Esophagus muscularis mucosa (tissue), 4 donors: ENCODE measurements at places on chromosomes 13 and 19. TPM values are rescaled to one million over a fixed set of nuclear protein-coding genes. Genes with fewer than 3 reads are reported as not detected.

GRCh38 chr13:85314686-85315085 is 484.5 kb downstream of the SLITRK6 start:
- no peak for DNase-seq

The ERICH6B gene
- not detected for total RNA-seq

- DNase-seq: no peak
Observed at GRCh38 chr13:79450110-79450509, 30.8 kb upstream of the NDFIP2 start.

DNA sequence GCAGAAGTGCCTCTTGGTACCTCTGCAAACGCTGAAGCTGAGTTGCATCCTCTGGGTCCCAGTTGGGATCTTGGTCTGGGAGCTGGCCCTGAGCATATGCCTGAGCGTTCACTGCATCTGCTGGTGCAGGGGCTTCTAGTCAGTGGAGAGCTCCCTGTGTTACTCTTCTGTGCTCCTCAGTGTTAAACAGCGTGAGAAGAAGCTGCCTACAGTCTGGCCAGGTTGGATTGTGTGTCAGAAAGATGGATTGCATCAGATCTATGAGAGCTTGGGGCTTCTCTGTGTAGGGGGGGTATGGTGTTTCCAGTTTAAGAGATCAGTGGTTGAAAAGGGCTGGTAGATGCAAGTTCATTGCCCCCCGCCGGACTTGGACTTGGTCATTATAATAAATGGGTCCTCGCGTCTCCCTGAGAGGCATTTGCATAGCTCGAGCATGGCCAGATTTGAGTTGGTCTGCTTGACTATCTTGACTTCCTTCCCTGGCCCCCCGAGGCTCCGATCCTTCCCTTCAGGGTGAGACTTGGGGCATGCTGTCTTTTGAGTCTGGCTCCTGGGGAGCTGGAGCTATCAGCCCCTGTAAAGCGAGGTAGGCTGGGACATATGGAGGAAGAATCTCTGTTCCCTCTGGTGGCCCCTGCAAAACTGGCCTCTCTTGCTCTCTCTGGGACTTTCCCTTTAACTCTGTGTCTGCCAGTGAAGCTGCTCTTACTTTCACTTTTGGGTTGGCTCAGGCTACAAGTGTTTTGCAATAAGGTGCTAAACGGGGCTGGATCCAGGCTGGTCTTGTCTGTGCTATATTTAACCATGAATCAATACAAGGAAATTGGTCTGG is 52.9 kb downstream of the OR10H4 start:
- peak; percentile 90 for DNase-seq

DNA sequence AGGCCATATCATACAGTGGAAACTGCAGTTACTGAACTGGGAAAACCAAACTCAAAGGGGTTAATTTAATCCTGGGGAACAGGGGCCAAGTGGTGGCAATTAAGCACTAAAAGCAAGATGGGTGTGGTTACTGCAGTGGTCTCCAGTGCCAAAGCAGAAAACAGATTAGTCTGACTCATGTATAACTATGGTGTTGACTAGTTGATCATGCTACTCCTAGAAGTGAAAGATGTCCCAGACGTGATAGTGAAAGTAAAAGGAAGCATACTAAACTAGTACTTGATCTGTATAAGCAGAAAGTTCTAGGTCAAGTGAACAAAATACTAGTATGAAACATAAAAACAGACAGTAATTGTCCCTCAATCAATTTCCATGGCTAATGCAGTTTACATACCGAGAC is 360.0 kb upstream of the SLITRK5 start:
- no peak for DNase-seq

GRCh38 chr19:21109116-21109515 is 27.1 kb downstream of the ZNF714 start:
- no peak for DNase-seq

The ZNF546 gene
- total RNA-seq: 3.6 TPM

GRCh38 chr19:16938211-16938610 is 49.4 kb downstream of the F2RL3 start:
- DNase-seq: no peak

- no peak for DNase-seq
Observed at GRCh38 chr19:50008532-50008931, 16.6 kb downstream of the VRK3 start.

DNA sequence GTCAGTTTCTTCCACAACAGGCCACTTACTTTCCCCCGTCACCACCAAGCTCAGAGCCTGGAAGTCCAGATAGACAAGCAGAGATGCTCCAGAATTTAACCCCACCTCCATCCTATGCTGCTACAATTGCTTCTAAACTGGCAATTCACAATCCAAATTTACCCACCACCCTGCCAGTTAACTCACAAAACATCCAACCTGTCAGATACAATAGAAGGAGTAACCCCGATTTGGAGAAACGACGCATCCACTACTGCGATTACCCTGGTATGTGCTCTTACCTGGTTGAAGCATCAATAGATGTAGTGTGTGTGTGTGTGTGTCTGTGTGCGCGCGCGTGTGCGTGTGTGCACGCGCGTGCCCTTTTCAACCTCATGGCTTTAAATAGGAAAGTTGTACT is 3.7 kb downstream of the KLF5 start:
- DNase-seq: no peak

The PEAK3 gene
- total RNA-seq: 0.78 TPM

DNA sequence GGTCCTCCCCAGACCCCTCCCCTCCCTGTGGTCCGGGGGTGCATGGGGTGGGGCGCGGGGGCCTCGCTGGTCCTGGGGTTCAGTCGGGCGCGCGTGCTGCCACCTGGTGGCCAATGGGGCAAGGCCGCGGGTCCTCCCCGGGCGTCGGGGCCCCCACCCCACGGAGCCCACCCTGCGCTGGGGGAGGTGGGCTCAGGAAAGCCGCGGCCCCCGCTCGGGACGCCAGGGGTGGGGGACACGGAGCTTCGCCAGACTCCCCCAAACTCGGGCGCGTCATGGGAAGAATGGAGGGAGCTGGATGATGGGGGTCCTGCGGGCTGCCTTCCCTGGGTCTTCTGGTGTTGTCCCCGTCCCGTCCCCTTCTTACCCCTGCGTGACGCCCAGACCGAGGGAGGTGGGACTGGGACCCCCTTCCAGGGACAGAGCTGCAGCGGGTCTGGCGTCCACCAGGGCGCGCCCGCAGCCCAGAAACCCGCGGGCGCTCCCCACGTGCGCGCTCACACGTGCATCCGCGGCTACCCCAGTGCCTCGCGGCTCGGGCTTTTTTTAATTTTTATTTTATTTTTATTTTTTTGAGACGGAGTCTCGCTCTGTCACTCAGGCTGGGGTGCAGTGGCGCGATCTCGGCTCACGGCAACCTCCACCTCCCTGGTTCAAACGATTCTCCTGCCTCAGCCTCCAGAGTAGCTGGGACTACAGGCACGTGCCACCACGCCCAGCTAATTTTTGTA is 19.8 kb upstream of the TCF3 start:
- no peak for DNase-seq

The CALM3 gene
- 133 TPM for total RNA-seq

GRCh38 chr13:112588490-112589297 is 741 bp upstream of the TUBGCP3 start:
- no peak for DNase-seq

- no peak for DNase-seq
Observed at GRCh38 chr13:43831088-43831487, 44.3 kb upstream of the ENOX1 start.

The DHPS gene
- 92.3 TPM for total RNA-seq

DNA sequence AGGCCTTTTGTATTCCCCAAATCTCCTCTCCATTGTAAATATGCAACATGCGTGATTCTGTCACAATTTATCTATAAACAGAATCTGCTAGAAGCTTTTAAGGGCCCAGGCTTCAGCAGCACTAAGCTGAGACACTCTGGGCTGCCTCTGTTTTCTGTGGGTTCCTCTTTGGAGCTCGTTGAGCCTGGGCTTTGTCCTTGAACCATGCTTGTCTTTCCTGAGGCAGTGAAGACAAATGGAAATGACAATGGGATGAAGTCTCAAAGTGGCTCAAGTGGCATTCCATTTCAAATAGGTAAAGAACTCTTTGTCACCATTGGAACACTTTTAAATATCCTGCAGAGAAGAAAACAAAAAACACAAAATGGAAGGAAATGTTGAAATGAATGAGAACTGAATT is 40.3 kb downstream of the RASL11A start:
- DNase-seq: no peak

DNA sequence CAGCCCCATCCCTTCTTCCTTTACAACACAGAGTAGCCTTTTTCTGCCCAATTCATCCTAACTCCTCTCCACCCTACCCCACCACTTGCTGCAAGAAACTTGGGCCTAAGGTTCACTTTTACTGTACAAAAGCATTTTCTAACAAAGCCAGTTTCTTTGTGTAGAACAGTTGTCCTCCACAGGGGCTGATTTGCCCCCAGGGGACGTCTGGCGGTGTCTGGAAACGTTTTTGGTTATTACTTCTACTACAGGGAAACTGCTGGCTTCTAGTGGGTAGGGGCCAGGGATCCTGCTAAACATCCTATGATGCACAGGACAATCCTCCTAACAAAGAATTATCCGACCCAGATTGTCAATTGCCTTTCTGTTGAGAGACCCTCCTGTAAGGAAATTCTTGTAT is 7.3 kb upstream of the LMO7 start:
- DNase-seq: no peak

- DNase-seq: peak; percentile 89
Observed at GRCh38 chr13:112434937-112435523, 58.9 kb downstream of the SPACA7 start.

The CTXN1 gene
- total RNA-seq: 41.1 TPM

The PDE4A gene
- total RNA-seq: 15.0 TPM

DNA sequence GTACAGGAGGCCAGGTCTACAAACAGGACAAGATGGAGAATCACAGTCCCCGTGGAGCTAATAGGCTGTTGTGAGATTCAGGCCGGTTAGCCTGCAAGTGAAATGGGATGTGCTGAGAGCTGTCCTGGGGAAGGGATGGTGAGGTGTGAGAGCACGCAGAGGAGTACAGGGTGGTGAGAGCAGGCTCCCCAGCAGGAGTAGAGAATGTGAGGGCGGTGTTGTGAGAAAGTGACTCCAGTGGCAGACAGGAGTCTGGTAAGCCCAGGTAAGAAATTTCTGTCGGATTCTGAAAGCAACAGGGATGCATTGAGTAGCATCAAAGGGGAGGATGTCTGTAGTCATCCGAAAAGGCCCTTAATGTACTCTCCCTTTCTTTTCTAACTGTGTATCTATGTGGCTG is 50.7 kb upstream of the GPR183 start:
- DNase-seq: no peak

GRCh38 chr13:49649963-49650312 is 21.6 kb downstream of the ARL11 start:
- no peak for DNase-seq

DNA sequence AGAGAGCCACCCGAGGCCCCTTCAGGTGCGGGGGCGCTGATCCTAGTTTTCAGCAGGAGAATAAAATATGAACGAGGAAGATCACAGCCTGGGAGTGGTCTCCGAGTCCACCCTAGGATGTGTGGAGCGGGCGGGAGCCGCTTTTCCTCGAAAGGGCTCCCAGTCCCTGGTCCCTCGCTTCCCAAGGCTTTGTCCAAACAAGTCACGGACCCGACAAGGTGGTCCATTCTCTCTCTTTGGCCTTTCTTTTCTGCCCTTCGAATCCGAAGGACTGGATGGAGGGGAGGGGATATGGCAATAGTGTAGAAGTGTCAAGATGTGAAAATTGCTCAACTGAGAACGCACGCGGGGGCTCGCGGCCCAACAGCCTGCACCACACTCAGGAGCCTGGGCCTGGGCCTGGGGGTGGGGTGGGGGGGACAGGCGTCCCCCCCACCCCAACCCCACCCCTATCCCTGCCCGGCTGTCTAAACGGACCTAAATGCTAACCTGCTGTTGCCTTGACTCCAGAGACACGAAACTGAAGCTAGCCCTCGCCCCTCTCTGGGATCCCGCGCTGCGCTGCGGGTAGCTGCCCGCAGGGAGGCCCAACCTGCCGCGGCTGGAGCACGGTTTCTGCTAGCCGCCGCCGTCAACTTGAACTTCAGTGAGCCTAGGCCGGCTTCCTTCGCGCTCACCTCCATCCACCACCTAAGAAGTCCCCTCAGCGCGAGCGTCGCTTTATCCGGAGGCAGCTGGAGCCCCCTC is 7.1 kb downstream of the ZIC2 start:
- DNase-seq: no peak
